Fibroblast of pulmonary artery (primary cell): ENCODE measurements at places on chromosomes 13 and 19.
A peak's percentile ranks its signal among the peaks of the same experiment; 100 is the strongest.

- no peak for DNase-seq
Observed at GRCh38 chr13:27334774-27335435, 64.3 kb downstream of the RASL11A start.

GRCh38 chr19:23203841-23204344, 46.3 kb downstream of the ZNF724 start:
- DNase-seq: no peak

- no peak for DNase-seq
Observed at GRCh38 chr19:16144216-16144581, 714 bp downstream of the HSH2D start.

DNA sequence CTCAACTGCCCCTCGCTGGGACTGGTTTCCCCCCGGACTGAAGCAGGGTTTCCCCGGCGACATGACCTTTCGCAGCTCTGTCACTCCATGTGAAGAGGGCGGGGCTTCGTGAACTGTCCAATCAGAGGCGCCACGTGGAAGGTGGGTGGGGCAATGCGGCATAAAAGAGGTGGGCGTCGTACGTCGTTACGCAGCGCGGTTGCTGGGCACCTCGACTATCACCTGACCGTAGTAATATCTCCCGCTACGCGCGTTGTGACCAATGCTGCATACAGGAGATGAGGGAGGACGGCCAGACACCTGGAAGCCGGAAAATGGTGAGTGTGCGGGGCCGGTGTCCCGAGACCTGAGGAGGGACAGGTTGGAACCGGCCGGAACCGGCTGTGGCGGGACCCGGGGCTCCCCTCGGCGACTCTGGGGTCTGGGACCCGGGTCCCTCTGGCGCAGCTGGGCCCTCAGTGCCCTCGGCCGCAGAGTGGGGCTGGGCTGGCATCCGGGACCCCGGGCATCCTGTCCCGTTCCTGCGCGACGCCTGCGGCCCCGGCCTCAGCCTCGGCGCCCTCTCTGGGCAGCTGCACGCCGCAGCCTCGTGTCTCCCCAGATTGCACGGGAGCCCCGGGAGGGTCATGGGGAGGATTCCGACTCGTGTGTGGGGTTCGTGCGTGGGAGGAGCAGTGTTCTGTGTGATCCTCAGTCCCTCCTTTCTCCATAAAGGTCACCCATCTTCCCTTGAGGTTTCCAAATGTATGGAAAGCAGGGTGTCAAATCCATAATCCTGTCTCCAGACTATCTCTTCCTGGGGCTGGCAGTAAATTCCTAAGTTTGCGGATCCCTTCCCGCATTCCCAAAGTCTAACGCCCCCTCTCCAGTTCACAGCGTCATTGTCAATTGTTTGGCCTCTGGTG, 32.2 kb downstream of the ZNF136 start:
- DNase-seq: peak; percentile 57

DNA sequence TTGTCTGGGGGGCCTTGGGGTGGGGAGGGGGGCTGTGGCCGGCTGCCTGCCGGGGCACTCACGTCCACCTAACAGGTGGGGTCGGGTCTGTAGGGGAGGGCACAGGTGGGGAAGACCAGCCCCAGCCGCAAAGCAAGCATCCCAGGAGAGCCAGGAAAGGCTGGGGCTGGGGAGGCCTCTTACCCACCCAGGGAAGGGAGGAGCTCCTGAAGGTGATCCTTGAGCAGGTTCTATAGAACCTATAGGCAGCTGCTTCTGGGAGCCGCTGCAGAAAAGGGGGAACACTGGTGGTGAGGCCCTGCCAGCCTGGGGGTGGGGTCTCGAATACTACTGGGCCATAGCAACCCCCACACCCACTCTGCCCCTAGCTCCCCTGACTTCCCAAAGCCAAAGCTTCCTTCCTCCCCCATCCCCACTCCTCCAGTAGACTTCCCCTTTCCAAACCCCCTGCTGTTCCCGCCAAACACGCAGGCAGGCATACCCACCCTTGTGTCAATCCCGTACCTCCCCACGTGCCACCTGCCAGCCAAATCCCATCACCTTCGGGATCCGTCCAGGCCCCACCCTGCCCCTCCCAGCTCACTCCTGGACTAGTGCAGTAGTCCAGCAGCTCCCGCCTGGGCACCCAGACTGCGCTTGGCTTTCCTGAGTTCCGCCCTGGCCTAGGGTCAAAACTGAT, 5.6 kb downstream of the KLF16 start:
- DNase-seq: no peak

GRCh38 chr19:17575871-17576757, 20.7 kb downstream of the COLGALT1 start:
- DNase-seq: no peak

GRCh38 chr13:53672005-53672404, 643.4 kb downstream of the OLFM4 start:
- DNase-seq: no peak

- DNase-seq: no peak
Observed at GRCh38 chr19:38635483-38636399, 11.7 kb upstream of the ACTN4 start.

- DNase-seq: peak; percentile 53
Observed at GRCh38 chr13:40963927-40964326, 55.2 kb downstream of the ELF1 start.

DNA sequence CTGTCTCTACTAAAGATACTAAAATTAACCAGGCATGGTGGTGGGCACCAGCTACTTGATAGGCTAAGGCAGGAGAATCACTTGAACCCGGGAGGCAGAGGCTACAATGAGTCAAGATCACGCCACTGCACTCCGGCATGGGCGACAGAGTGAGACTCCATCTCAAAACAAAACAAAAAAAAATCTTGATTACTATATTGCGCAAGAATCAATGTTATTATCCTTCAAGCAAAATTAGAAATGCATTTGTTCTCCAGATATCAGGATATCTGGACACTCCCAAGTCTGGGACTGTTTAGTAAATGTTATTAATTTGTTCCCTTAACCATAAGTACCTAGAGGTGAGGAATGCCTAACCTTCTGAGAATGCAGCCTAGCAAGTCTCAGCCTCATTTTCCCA, 992.2 kb upstream of the PCDH20 start:
- DNase-seq: no peak

DNA sequence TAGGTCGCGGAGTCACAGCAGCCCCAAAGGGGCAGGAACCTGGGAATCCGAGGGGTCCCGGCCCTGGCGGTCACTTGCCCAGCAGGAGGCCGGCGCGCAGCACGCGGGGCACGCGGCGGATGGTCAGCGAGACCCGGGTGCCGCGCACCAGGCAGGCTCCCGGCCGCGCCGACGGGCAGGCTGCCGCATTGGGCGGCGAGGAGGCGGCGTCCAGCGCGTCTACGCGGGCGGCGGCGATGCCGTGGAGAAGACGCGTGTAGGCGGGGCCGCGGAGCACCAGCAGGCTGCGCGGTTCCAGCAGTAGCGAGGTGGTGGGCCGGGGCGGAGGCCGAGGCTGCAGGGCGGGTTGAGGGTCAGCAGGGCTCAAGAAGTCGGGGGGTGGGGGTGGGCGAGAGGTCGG, 607 bp upstream of the SYNE4 start:
- DNase-seq: peak; percentile 58

- no peak for DNase-seq
Observed at GRCh38 chr13:110248449-110249143, 58.4 kb downstream of the COL4A1 start.
